BJ (cell line): ENCODE measurements at places on chromosomes 2 and 18. TPM values are rescaled to one million over a fixed set of nuclear protein-coding genes. Genes with fewer than 3 reads are reported as not detected.

- DNase-seq: no peak
Observed at GRCh38 chr2:126507425-126507911, 148.5 kb upstream of the GYPC start.

DNA sequence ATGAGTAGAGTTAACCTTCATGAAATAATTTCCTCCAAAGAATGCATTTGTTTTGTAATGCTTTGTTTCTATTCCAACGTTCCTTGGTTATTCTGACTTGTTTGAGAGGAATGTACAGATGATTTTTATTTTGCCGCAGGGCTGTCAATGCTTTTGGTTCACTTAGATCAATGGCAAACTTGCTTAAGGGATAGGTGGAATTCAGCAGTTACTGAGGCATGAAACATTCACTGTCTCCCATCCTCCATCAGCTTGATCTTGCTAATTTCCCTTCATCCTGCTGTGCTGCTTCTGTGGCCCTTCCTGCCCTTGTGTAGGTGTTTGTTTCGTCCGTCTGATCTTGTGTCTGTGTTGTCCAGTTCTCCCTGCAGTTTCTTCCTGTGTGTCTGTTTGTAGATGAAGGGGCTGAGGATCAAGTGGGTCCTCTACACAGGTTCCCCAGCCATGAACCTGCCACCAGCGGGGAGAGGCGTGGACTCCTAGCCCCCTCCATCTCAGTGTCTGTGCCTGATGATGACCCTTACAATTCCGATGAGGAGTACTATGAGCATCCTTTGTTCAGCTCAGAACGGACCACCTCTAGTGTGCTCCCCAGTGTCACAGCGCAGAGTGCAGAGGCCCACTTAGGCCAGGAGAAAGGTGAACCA is 84.2 kb upstream of the UNC80 start:
- DNase-seq: no peak

GAREM1 gene
- 0.37 and 0.48 TPM in 2 replicates for polyA plus RNA-seq

- no peak for DNase-seq
Observed at GRCh38 chr2:86778957-86779356, 11.8 kb downstream of the CD8A start.

DNA sequence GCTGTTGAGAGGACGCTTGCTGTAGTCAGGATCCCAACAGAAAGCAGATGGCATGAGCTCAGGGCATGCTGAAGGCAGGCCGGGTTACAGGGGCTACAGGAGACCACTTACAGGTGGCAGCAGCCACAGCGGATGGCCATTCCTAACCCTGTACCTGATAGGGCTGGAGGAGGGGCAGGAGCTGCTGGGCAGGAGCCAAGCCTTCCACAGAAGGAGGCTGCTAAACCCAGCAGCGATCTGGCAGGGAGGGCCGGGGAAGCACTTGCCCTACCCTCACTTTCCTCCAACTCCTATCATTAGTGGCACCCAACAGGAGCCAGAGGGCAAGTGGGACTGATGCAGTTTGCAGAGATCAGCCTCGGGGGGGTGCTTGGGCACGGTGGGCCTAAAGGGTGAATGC is 2.0 kb downstream of the ASB18 start:
- DNase-seq: no peak
